Activated CD8-positive, alpha-beta memory T cell treated with anti-CD3 and anti-CD28 coated beads, Interleukin-2, amount 10 ng/mL, durations not matched to agents 7 days and 5 days (primary cell): ENCODE measurements at places on chromosomes 11 and 22. TPM values are rescaled to one million over a fixed set of nuclear protein-coding genes. Genes with fewer than 3 reads are reported as not detected.

The SLC25A17 gene
- 24.5 TPM for total RNA-seq

The TRIM34 gene
- 16.1 TPM for total RNA-seq

The MYH9 gene
- 695 TPM for total RNA-seq

The APOA4 gene
- total RNA-seq = not detected

The IRAG1 gene
- not detected for total RNA-seq

The MPZL3 gene
- total RNA-seq = 20.4 TPM

The CD151 gene
- 23.1 TPM for total RNA-seq

The OSM gene
- 122 TPM for total RNA-seq

The CRY2 gene
- total RNA-seq = 22.5 TPM

The SNX32 gene
- total RNA-seq = 1.7 TPM

The C11orf52 gene
- not detected for total RNA-seq

The HTR3B gene
- total RNA-seq = not detected

GRCh38 chr11:114606003-114606801 lies 10.6 kb upstream of the NXPE4 start:
- H3K4me1 ChIP-seq = no peaks in the 10 kb centered on the region
- H3K27ac ChIP-seq = no peak overlapping the region
- DNase-seq = no peak
- no peak overlapping the region for H3K4me3 ChIP-seq

DNA sequence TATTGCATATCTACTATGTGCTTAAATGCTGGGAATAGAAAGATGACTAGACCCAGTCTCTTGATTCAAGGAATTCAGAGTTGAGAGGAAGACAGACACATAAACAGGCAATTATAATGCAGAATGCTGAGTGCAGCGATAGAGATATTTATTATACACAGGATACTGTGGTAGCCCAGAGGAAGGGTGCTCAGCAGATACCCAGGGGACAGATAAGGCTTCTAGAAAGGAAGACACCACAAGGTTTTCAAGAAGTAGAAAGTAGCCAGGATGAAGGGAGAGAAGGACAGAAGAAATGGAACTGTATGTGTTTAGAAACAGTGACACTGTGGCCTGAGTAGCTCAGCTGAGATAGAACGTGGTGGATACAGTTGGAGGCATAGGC lies 79.4 kb upstream of the NNMT start:
- no peaks in the 10 kb centered on the region for H3K27me3 ChIP-seq
- peak; percentile 54 for DNase-seq
- H3K27ac ChIP-seq = peak overlapping the region; percentile 82
- peaks cover 39% of the 10 kb centered on the region for H3K4me1 ChIP-seq
- peak overlapping the region; percentile 30 for H3K4me3 ChIP-seq
- peaks cover 7% of the 10 kb centered on the region for H3K36me3 ChIP-seq

- H3K4me1 ChIP-seq = peaks cover 32% of the 10 kb centered on the region
- no peak overlapping the region for H3K4me3 ChIP-seq
- no peaks in the 10 kb centered on the region for H3K36me3 ChIP-seq
- peaks cover 3% of the 10 kb centered on the region for H3K27me3 ChIP-seq
Observed at GRCh38 chr11:16985297-16985696, 28.9 kb downstream of the PLEKHA7 start.

GRCh38 chr11:112589155-112589554 lies 328.5 kb upstream of the PLET1 start:
- no peak overlapping the region for H3K27ac ChIP-seq
- no peak overlapping the region for H3K4me3 ChIP-seq
- H3K36me3 ChIP-seq = no peaks in the 10 kb centered on the region

- peaks cover 1% of the 10 kb centered on the region for H3K36me3 ChIP-seq
- DNase-seq = no peak
- no peak overlapping the region for H3K27ac ChIP-seq
- H3K4me3 ChIP-seq = no peak overlapping the region
- H3K4me1 ChIP-seq = no peaks in the 10 kb centered on the region
- H3K27me3 ChIP-seq = no peaks in the 10 kb centered on the region
Observed at GRCh38 chr11:46461461-46461927, 69.9 kb upstream of the CHRM4 start.

DNA sequence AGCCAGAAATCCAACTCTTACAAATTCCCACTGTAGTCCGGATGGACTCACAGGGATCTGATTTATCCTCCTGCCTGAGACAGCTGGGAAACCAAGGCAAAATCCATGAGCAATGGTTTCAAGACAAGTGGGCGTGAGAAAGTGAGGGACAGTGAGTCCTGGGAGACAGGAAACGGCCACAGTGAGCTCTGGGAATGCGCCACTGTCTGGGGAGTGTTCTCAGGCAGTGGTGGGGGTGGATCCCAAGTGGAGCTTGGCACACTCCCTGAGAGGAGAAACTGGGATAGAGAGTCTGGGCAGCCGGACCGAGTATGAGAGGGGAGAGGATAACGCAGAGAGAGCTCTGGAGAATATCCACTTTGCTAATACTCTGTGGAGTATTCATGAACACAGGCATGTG lies 9.8 kb downstream of the IL17REL start:
- H3K27ac ChIP-seq = no peak overlapping the region
- peaks cover 11% of the 10 kb centered on the region for H3K27me3 ChIP-seq
- no peaks in the 10 kb centered on the region for H3K36me3 ChIP-seq
- no peak for DNase-seq

- H3K36me3 ChIP-seq = peaks cover 31% of the 10 kb centered on the region
- H3K27ac ChIP-seq = no peak overlapping the region
- no peaks in the 10 kb centered on the region for H3K4me1 ChIP-seq
- no peak for DNase-seq
- no peak overlapping the region for H3K4me3 ChIP-seq
Observed at GRCh38 chr11:74615311-74615710, 22.9 kb downstream of the POLD3 start.

DNA sequence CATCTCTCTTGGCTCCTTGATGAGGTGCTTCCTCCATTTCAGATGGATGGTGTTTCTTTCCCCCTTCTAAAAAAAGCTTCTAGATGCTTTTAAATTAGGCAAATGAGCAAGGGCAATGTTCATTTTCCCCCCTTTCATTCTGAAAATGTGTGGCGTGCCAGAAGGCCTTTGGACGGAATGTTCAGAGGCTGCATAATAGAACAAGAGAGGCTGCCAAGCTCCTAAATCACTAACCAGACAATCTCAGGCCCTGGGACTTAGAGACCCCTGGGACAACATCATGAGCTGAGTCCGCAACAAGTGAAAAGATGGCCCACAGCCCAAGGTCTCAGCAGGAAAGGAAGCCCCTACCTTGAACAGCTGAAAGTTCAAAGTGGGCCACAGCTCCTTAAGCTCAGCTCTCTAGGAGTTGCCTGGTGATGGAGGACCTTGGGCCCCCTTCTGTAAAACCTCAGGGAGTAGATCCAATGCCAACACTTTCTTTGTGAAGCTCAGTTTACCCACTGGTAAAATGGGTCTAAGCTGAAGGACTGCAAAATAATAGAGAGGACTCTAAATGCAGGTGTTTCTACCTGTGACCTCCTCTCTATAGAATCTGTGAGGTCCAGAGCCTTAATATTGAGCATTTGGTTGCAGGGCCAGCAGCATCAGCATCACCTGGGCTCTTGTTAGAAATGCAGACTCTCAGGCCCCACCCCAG lies 144.0 kb downstream of the FBXO7 start:
- no peak overlapping the region for H3K27ac ChIP-seq
- DNase-seq = no peak
- H3K4me1 ChIP-seq = no peaks in the 10 kb centered on the region
- no peak overlapping the region for H3K4me3 ChIP-seq
- H3K36me3 ChIP-seq = no peaks in the 10 kb centered on the region

GRCh38 chr11:108346451-108346850 lies 120.9 kb downstream of the C11orf65 start:
- H3K36me3 ChIP-seq = peaks cover 24% of the 10 kb centered on the region
- peaks cover 10% of the 10 kb centered on the region for H3K4me1 ChIP-seq
- DNase-seq = no peak

DNA sequence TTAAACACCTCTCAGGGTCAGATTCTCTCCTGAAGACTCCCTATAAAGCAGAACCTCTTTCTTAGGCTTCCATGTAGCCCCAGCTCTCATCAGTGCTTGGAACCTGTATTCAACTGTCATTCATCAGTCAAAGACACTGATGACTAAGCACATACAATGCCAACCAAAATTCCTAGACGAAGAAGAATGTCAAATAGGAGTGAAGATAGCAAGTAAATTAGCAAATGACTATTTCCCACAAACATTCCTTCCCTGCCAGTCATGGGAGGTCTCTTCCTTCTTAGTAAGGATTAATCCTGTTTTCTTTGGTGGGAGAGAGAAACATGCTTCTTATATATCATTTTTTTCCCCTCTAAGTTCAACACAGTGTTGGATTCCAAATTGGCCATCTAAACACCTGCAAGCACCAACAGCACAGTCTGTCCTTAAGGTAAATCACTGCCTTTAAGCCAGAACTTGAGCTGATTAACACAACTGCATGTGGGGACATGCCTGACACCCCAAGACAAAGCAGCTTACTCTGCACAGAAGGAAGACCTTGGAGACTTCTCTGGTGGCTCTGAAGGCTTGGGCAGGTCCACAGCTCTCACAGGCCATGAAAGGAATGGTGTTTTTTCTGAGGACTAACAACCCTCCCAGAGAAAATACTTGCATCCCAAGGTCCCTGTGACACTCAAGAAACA lies 47.5 kb upstream of the ME3 start:
- H3K27me3 ChIP-seq = peaks cover 15% of the 10 kb centered on the region
- no peak overlapping the region for H3K27ac ChIP-seq
- no peaks in the 10 kb centered on the region for H3K36me3 ChIP-seq
- H3K4me1 ChIP-seq = no peaks in the 10 kb centered on the region
- DNase-seq = no peak

GRCh38 chr11:45028911-45029682 lies 78.4 kb upstream of the TP53I11 start:
- no peak for DNase-seq
- H3K36me3 ChIP-seq = no peaks in the 10 kb centered on the region
- no peak overlapping the region for H3K4me3 ChIP-seq
- H3K4me1 ChIP-seq = peaks cover 8% of the 10 kb centered on the region
- no peak overlapping the region for H3K27ac ChIP-seq

- H3K27me3 ChIP-seq = peaks cover 16% of the 10 kb centered on the region
- H3K4me1 ChIP-seq = peaks cover 16% of the 10 kb centered on the region
- H3K4me3 ChIP-seq = no peak overlapping the region
- H3K36me3 ChIP-seq = peaks cover 17% of the 10 kb centered on the region
Observed at GRCh38 chr22:28366856-28367255, 312.8 kb downstream of the TTC28 start.

DNA sequence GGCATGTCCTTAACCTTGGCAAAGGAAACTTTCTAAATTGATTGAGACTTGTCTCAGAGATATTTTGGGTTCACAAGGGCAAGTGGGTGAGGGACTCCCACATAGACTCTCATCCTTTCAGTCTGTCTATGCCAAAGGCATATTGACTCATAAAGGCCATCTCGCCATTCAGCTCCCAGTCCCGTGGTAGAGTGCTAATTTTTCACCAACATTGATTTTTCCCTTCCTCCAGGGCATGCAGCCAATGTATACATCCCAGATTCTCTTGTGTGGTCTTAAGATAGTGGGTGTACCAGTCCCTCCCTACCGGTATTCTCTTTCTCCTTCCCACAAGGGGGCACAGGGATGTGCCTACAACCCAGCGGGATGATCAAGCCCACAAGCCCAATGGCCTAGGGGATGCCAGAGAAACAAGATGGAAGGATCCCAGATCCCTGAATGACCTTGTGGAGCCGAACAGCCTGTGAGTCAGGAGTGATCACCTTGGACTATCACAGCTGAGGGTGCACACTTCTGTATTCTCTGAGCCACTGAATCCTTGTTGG lies 7.9 kb downstream of the C11orf96 start:
- H3K4me3 ChIP-seq = no peak overlapping the region
- H3K36me3 ChIP-seq = no peaks in the 10 kb centered on the region
- no peak for DNase-seq

GRCh38 chr11:808427-809286 lies 1.1 kb upstream of the RPLP2 start:
- peaks cover 45% of the 10 kb centered on the region for H3K4me1 ChIP-seq
- no peaks in the 10 kb centered on the region for H3K27me3 ChIP-seq
- peaks cover 22% of the 10 kb centered on the region for H3K36me3 ChIP-seq
- H3K4me3 ChIP-seq = peak overlapping the region; percentile 95

DNA sequence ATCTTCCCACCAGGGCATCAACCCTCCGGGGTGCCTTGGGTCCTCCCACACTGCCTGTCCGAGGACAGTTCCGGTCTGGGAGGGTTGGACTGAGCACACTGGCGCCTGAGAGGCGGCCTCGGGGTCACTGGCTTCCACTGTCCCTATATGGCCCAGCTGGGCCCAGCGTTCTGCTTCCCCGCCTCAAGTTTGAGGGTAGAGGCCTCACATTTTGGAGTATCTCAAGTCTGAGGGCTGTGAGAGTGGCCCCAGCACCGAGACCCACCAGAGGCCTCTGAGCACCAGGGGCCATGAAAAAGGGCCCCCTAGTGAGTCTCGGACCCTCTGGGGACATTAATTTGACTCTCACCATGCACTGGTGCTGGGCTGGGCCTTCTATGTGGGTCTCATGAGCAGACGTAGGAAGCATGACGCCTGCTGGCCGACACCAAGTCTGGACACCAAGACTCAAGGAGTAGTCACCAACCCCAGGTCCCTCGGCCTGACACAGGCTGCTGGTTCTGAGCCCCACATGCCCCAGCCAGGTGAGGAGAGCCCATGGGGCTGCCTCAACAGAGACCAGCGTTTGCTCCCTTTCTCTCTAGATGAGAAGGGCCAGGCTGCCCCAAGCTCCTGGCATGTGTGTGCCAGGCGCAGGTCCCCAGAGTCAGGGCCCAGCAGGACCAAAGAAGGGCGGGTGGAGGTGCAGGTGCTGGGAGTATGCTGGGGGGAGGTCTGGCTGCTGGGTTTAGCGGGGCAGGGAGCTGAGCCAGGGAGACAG lies 27.5 kb downstream of the ARVCF start:
- no peaks in the 10 kb centered on the region for H3K27me3 ChIP-seq
- H3K4me3 ChIP-seq = no peak overlapping the region
- H3K36me3 ChIP-seq = no peaks in the 10 kb centered on the region
- no peak for DNase-seq
- H3K27ac ChIP-seq = no peak overlapping the region

DNA sequence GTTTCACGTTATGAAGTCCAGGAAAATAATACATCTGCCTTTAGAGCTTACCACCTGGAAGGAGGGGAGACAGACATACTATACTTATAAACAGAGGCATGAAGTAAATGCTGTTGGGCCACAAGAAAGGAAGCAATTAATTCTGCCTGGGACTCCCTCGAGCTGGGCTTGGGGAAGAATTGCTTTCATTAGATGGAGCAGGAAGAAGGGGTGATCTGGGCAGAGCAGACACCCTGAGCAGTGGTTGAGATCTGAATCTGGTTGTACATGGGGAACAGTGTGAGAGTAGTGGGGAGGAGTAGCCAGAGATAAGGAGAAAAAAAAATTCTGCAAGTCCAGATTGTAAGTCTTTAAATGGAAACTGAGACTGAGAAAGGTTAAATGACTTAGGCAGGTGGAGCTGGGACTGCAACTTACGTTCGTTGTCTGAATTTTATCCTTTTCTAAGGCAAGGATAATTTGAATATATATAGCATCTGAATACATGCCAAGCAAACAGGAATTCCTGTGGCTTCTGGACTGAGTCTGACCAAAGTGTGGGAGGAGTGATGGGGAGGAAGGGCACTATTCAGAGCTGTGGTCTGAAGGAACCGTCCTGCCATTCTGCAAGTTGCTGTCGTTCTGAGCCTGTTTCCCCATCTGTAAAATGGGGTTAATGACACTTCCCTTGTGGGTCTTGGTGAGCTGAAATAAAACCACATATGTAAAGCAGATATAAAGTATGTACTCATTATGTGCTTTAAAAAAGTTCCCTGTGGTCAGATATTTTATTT lies 7.9 kb downstream of the NCAM1 start:
- H3K27ac ChIP-seq = no peak overlapping the region
- H3K27me3 ChIP-seq = peaks cover 45% of the 10 kb centered on the region
- DNase-seq = no peak
